ENCODE measurements at places on chromosomes 5 and 9.

DNA sequence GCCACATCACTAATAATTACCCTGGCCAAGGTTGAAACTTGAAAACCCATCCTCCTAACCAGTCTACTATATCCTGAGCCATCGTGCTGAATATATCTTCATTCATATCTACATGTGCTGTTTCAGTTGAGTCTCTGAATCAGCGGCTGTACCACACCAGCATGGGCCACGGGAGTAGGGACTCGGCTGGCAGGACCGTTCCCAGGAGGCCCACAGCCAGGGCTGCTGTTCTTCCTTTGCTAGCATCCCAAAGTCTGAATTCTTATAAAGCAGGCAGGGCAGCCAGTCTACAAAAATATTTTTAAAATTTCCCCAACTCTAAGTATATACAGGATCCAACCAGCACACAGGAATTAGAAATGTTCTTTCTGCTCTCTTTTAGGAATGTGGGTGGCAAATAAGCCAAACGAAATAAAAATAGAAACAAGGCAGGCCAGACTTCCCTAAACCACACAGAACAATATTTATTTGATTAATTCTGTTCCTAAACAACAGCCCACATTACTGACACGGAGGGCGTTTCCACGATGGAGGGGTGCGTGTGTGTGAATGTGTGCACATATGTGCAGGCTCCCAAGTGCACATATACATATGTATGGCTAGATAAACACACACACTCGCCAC, 42.8 kb upstream of the EQTN start:
- DNase-seq, result no peak

GRCh38 chr5:76479281-76479680, 76.2 kb downstream of the IQGAP2 start:
- DNase-seq, result no peak

DNA sequence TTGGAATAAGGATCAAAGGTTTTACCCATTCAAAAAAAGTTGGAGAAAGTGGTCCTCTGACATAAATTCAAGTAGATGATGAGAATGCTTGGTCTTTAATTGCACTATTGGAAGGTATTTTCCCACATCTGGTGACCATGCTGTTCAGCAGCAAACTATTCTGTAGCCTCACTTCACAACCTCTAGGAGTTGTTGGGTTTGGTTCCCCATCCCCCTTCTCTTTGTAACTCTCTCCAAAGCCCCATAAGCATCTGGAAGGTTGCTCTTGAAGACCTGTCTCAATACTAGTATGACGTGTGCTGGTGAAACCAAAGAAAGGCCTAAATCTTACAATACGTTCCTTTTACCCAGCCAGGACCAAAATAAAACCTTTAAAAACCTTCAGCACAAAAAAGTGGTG, 8.5 kb downstream of the RGMB start:
- no peak for DNase-seq

DNA sequence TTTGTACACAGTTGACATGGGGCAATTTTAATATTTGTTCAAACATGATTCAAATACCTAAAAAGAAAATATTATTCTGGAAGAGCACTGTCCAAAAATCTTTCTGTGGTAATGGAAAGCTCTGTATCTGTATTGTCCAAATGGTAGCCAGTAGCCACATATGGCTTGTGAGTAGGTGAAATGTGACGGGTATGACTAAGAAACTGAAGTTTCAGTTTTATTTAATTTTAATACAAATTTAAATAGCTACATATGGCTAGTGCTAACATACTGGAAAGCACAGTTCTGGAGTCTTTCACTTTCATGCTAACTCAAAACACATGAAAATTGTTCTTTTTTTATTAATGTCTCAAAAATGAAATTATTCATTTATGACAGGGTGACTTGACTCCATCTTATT, 132.6 kb downstream of the PLK2 start:
- no peak for DNase-seq

- DNase-seq, result no peak
Observed at GRCh38 chr9:86636519-86636918, 282.3 kb upstream of the TUT7 start.

DNA sequence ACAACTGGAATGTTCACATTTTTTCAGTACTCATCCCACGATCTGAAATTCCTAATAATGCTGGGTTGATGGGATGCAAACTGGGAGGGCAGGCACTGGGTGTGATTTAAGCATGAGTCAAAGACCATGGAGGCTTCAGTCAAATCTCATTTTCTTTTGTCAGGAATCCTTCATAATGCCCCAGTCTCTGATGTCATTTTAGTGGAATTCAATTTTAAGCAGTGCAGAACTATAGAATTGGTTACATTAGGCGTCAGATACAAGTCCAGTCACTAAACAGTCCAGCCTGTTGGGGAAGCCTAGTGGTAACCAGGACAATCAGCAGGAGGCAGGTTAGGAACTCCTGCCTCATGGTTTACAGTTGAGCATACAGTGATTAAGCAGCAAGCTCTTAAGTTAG, 41.0 kb upstream of the TMEM215 start:
- no peak for DNase-seq

All from NCI-H1092 treated with DMSO at 0.1 percent for 48 hours (cell line).